ENCODE measurements at places on chromosomes 13 and 19.

DNA sequence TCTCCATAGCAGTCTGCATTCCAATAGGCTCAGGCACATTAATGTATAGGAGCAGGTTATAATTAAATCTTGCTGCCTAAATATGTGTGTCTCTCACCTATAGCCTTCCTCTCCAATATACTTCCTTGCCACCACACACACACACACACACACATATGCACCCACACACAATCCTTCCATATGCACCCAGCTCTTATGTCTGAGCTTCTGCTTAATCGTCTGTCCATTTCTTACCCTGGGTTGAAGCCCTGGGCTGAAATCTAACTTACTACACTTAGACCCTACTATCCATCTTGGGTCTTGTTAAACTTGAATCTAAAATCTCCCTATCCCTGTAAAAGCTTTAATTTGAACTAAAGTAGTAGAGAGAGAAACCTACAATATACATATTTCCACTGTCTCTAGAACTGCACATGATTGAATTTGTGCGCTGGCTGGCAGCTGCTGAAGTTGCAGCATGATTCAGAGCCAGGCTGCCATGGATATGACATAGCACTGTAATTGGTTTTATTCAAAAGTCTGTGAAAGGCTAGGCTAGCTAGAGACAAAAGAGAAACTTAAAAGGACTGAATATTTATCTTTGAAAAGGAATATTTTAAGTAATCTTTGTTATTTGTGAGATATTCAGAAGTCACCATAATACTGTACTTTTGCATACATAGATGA is 25.7 kb upstream of the FREM2 start:
- no peak for DNase-seq

DNA sequence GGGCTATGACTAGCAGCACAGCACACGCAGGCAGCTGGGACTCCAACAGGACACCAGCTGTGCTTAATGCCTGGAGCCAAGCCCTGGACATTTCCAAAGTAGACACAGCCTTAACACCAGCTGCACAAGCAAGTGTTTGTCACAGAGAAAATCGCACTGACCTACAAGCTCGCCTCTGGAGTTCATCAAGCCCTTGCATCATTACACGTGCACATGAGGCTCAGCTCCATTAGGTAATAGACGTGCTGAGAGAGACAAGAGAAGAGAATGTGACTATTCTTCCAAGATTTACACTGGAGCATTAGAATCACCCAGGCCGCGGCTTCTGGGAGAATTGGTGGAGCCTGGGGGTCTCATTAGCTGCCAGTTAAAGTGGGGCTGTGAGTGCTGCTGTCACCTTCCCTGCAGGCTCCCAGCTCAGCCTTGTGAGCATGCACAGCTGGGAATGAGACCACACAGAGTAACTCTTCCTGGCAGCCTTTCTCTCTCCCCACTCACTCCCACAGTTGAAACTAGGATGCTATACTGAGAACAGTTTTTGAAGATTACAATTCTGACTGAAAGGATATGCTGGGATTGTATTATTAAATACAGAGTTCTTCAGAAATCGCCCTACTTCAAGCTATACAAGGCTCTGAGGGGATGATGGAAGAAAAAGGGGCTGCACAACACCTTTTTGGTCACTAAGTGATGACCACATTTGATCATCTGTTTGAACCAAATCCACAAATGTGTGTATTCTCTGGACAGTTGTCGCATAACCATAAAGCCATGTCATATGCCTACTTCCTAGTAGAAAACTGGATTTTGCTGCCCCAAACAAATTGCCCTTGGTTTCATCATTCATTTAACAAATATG is 10.5 kb downstream of the STOML3 start:
- no peak for DNase-seq

- DNase-seq: no peak
Measured at GRCh38 chr19:46821512-46822409, 28.9 kb downstream of the AP2S1 start.

GRCh38 chr19:49338691-49339300 is 3.6 kb downstream of the CD37 start:
- DNase-seq: no peak

GRCh38 chr13:103926118-103926517 is 859.9 kb upstream of the SLC10A2 start:
- no peak for DNase-seq

GRCh38 chr19:40614622-40615411 is 13.6 kb downstream of the LTBP4 start:
- DNase-seq: peak; percentile 86

GRCh38 chr19:20423381-20424197 is 142.0 kb downstream of the ZNF737 start:
- DNase-seq: no peak

DNA sequence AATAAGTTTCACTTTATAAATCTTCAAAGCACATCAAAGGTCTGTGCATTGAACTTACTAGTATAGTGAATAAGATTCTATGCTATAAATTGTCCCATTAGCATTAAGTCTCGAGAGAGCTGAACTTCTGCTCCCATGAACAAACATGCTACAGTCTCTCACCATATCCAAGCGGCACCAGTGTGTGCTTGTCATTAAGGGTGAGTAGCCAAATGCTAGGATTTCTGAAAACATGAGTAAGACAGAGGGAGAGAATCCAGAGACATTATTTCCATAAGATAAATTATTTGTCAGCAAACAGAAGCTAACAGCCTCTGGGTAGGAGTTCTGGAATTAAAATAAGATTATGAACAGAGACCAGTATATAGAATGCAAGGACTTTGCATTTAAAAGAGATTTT is 2882.5 kb downstream of the PCDH9 start:
- no peak for DNase-seq

DNA sequence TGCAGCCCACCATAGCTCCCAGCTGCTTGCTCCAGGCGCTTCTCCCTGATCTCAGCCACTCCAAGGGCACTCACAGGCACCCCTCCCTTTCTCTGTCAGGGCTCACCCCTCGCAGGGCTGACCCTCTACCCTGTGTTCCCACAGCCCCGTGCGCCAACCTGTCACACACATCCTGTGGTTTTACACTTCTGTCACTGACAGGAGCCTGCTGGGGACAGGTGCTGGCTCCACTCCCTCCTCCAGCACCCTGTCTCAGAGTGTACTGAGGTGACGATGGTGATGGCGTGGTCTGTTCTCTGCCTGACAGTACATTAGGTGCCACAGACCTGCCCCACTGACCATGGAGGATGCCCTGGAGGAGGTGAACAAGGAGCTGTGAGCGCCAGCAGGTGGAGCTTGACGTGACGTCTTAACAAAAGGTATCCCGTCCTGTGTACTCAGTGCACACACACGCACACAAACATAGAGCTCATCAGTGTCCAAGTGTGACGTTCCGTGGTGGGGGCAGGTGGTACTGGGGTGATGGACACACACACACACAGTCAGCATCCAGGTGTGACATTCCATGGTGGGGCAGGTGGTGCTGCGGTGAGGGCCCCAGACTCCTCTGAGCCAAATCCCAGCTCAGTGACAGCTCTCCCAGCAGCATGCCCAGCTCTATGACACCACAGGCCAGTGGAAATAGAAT is 20.9 kb downstream of the C19orf44 start:
- DNase-seq: no peak

DNA sequence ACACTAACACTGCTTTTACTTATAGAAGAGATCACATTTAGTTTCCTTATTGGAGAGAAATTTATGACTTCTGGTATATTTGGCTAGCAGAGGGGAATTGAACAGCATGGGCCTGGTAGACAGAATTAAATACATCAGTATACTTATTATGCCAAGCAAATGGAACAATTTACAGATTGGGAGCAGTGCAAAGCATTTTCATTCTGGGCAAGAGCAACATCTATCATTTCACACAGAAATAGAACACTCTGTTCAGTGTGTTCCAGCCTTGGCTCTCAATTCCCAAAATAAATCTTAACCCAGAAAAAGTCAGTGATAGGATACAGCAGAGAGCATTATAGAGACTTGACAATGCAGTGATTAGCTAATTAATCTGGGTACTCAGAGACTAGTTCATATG is 604.0 kb upstream of the SLITRK6 start:
- DNase-seq: no peak

GRCh38 chr19:51470966-51471365 is 7.4 kb upstream of the CEACAM18 start:
- no peak for DNase-seq

DNA sequence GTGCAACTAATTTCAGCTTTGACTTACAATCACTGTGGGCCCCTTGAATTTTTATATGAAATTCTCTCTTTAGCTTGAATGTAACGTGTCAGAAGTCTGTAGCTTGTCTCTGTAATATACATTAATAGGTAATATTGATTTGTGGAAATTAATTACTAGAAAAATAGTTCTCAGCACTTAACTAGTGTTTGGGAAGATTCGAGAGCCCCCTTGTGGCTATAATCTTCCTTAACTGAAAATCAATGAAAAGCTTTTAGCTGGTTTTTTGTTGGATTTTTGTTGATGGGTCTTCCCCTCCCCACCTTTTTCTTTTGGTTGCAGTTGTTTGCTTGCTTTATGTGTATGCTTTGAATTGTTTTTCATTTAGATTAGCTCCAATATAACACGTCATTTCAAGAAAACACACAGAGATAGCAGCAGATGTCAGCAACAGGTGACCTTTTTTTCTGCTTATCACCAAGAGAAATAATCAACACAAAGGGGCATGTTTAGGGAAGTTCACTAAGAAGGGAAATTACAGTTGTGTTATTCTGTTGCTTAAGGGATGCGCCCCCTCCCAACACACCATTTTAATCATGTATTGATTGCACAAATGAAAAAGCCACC is 176.8 kb downstream of the OXGR1 start:
- DNase-seq: no peak

DNA sequence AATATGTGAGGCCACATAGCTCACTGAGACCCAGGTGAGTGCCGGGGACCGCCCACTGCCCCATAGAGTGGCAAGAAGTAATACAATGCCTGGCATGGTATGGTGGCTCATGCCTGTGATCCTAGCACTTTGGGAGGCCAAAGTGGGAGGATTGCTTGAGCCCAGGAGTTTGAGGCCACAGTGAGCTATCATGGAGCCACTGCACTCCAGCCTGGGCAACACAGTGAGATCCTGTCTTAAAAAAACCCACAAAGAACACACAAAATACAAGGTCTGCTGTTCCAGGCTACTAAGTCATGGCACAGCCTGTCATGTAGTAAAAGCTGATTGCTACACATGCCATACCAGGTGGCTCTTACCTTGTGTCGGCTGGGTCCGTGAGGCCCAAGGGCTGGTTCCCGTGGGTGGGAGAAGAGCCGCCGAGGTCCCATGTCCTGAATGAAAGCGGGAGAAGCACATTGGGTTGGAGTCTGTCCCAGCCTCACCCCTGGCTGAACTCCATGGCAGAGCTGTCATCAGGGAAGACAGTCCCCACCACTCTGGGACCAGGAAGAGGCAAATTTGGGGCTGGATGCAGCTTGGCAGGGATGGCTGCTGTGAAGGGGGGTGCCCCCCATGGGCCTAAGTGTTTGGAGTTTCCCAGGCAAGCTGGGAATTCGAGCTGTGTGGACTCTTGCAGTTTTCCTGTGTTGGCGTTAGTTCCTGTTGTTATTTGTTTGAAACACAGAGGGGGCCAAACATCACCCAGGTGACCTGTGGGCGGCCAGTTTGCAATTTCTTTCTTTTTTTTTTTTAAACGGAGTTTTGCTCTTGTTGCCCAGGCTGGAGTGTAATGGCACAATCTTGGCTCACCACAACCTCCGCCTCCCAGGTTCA is 3.2 kb upstream of the FDX2 start:
- DNase-seq: no peak

- no peak for DNase-seq
Measured at GRCh38 chr19:39890755-39891551, 43.5 kb downstream of the FCGBP start.

GRCh38 chr13:21882766-21883165 is 211.9 kb downstream of the FGF9 start:
- no peak for DNase-seq

DNA sequence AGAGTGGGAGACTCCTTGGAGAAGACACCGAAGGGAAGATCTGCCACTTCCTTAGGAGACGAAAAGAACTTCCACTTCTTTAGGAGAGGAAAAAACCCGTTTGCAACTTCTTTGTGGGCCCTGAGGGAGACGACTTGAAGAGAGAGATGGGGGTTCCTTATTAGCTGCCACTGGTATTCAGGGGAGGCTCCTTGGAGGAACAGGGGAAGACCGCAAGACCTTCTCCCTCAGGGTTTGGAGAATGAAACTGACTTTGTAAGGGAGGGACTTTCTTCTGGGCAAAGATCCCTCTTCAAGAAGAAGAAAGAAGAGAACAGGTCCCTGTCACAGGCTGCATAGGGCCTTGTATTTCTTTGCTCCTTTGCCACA is 416 bp downstream of the BCKDHA start:
- DNase-seq: no peak

GRCh38 chr13:36999054-36999714 is at the start of gene ALG5:
Gene ALG5 (minus strand): TSS chr13:36999340. CDS start chr13:36999300, 40 bp downstream.
- peak; percentile 92 for DNase-seq

DNA sequence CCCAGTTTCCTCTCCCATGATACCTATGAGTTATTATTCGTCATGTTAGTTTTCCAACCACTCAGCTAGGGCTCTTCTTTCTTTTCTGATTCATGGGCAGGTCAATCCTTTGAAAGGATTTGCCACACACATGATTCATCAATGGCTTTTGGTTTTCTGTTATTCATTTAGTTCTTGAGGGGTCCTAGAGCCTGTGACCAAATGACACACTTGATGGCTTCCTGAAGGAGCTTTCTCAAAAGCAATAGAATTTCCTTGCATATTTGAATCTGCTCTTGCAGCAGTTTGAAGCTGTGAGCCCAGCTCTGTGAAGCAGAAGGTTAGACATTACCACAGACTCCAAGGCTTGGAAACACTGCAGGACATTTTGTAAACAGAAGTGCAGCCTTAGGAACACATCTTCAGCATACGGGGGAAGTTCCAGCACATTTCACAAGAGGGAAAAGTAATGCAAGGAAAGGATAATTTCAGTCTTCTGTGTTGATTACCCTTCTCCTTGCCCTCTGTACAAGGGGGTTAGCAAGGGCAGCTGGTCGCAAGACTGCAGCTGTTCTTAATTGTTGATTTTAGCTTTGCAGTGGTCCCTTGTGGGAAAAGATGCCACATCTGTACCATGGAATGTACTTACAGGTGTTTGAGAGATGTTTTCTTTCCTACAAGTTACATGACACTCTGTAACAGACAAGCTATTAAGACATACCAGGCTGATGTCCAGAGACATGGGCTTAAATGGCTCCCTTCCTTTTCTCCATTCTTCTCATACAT is 338.6 kb downstream of the KCNRG start:
- no peak for DNase-seq

GRCh38 chr19:57105976-57106721 is 13.6 kb upstream of the USP29 start:
- no peak for DNase-seq

GRCh38 chr13:113483081-113483480 is 7.4 kb downstream of the DCUN1D2 start:
- DNase-seq: no peak

DNA sequence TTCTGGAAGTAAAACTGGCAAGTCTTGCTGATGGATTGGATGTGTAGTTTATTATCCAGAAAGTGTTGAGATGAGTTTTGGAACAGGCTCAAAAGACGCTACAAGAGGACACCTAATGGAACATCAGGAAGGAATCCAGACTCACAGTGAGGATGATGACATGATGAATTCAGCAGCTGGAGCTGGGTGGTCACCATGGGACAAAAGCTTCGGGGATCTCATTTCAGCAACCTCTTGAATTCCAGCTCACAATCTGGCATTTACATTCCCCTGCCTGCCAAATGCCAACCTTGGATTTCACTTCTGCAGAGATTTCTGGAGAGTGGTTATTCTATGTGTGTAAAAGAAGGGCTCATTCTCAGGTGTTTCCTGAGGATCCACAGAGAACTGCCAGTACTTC is 288.0 kb upstream of the TMTC4 start:
- DNase-seq: no peak

- no peak for DNase-seq
Measured at GRCh38 chr13:81929988-81930387, 1589.1 kb upstream of the SPRY2 start.

GRCh38 chr13:111895896-111896821 is 170.8 kb upstream of the SOX1 start:
- no peak for DNase-seq
